CD4-positive, alpha-beta T cell treated with Interleukin-15 for 4 hours (primary cell): ENCODE measurements at places on chromosomes 1 and 21.

- peak; percentile 87 for DNase-seq
Observed at GRCh38 chr21:14545906-14546480, at the start of gene SAMSN1. Gene SAMSN1, minus strand, starts transcription at chr21:14546315. Its CDS starts 54 bp downstream, at chr21:14546261.

GRCh38 chr21:26505211-26505610 lies 67.9 kb downstream of the CYYR1 start:
- DNase-seq: no peak

DNA sequence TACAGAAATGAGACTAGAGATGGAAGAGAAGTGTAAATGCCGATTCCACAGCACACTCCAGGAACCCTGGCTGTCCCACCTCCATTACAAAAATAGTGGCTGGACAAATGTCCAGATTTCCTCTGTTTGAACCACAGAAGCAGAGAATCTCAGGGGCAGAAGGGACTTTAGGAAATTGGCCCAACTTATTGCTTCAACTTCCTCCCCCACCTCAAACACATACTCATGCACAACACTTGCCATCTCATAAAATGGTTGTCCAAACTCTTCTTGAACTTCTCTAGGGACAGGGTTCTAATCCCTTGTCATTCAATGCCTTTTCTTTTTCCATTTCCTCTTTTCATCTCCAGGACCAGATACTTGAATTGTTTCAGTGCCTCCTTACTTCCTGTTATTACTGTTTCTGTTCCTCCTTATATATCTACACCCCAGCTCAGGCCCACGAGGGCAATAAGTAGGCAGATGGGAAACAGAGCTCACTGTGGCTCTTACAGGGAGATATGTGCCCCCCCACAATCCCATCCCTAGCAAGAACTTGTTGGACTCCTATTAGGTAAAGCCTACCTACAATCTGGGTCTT lies 8.5 kb upstream of the B4GALT3 start:
- DNase-seq: no peak

- DNase-seq: no peak
Observed at GRCh38 chr1:175683491-175684298, 59.7 kb downstream of the TNR start.

DNA sequence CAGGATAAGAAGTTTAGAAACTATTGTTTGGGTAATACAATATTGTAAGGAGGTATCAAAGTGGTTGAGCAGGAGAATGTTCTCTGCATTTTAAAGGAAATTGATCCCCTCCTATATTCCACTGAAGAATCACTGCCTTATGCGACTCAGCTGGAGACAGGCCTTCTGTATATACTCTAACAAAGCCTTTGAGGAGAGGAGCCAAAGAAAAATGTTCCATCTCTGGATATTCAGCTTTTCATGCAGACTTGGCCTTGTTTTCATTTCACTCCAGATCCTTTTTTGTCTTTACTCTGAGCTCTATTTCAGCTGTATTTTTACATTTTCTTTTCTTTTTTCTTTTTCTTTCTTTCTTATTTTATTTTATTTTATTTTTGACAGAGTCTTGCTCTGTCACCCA lies 42.1 kb upstream of the S1PR1 start:
- DNase-seq: no peak

DNA sequence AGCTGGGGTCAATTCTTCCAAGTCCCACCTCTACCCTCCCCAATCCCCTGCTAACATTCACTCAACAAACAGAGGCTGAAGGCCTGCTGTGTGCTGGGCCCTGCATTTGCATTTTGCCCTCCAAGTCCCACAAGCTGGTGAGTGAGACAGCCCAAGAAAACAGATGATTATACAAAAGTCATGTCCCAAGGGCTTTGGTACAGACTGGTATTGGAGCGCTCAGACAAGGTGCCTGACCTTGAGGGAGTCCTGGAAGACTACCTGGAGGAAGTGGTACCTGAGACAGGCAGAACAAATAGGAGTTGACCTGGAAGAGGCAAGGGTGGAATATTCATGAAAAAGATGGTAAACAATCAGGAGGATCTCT lies 4.2 kb downstream of the LMOD1 start:
- DNase-seq: no peak

- DNase-seq: peak; percentile 34
Observed at GRCh38 chr1:211320980-211321379, 5.7 kb upstream of the TRAF5 start.

- DNase-seq: no peak
Observed at GRCh38 chr21:38544661-38545060, 46.4 kb upstream of the ERG start.

DNA sequence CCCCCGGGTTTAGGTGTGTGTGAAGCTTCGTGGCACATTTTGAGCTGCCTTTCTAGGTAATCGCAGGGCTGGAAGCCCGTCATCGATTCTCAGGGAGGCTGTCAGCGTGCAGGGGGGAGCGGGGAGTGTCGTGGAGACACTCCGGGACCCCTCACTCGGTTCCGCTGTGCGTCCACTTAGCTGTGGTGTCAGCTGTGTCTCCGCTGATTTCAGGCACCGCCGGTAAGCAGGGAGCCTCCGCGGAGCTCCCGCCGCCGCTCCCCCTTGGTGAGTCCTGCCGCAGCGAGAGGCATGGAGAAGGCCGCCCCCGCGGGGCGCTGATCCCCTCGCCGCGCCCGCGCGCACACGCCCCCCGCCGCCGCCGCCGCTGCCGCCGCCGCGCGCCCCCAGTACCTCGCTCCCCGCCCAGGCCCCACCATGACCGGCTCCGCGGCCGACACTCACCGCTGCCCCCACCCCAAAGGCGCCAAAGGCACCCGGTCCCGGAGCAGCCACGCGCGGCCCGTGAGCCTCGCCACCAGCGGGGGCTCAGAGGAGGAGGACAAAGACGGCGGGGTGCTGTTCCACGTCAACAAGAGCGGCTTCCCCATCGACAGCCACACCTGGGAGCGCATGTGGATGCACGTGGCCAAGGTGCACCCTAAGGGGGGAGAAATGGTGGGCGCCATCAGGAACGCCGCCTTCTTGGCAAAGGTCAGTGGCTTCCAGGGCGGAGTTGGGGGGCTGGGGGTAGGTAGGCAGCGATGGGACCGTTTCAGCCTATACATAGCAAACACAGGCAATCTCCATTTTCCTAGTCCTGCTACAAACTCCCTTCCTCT lies 995 bp downstream of the VASH2 start:
- no peak for DNase-seq

- no peak for DNase-seq
Observed at GRCh38 chr1:158200527-158200926, 19.8 kb downstream of the CD1D start.

DNA sequence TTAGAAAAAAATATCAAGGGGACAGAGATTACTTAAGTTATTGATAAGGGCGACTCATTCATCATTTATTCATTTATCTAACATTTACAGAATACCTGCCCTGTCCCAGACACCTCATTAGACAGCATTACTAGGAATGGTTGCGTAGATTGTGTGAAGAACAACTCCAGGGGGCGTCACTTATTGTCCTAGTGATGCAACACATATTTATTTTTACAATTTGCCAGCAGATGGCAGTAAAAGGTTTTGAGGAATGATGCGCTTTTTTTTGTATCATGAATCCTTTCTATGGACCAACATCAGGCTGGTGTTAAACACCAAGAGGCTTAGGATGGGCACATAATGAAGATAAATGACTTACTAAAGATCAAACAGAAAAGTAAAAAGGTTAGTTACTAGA lies 5.5 kb downstream of the NCAM2 start:
- DNase-seq: no peak

DNA sequence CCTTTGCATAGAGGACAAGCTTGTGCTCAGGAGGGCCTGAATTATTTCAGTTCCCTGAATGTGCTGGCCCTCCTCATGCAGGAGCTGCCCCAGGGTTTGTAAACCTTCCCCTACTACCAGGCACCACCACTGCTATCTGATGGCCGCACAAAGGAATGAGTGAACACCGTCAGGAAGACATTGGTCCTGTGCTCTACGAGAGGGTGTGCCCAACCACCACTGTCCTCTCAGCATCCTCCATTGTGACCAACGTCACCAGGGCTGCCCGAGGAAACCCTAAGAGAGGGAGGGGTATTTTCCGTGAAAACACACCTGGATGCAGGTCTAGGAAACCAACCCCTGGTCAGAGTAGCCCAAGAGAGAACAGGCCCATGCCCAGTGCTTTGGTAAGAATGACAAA lies 657.5 kb downstream of the KIF26B start:
- DNase-seq: no peak

- no peak for DNase-seq
Observed at GRCh38 chr1:239467730-239468129, 81.4 kb downstream of the CHRM3 start.

GRCh38 chr1:16608838-16609560 lies 4.4 kb downstream of the NBPF1 start:
- no peak for DNase-seq

GRCh38 chr1:97332716-97333115 lies 588.1 kb downstream of the DPYD start:
- DNase-seq: no peak

DNA sequence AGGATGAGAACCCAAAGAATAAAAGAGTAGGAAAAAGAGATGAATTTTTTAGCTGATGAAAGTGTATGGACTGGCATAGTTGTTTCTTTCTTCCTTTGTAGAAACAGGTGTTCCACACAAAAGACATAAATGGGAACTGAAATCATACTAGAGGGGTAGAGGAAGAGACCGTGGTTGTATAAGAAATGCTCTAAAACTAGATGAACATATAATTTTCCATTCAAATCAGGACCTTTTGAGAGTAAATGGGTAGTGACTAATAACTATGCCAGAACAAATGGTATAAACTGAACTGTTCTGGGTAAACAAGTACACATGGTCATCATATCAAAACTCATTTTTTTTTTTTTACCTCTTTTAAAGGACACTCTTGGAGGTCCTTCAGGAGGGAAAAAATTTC lies 344.2 kb downstream of the VAV3 start:
- DNase-seq: no peak

DNA sequence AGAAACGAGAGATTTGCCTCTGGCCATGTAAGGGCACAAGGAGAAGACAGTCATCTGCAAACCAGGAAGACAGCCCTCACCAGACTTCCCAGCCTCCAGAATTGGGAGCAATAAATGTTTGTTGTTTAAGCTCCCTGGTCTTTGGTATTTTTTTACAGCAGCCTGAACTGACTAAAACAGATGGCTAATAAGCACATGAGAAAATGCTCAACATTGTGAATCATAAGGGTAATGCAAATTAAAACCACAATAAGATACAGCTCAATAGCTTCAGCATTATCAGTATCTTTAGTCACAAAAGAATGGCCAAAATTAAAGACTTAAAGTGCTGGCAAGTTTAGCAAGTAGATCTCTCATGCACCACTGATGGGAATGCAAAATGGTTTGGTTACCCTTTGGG lies 11.7 kb downstream of the UBE2G2 start:
- no peak for DNase-seq

GRCh38 chr1:9314111-9314510 lies 21.4 kb downstream of the SPSB1 start:
- DNase-seq: no peak
